ENCODE measurements at places on chromosomes 1 and 21.
A peak's percentile ranks its signal among the peaks of the same experiment; 100 is the strongest.

- peak; percentile 6 for DNase-seq
Observed at GRCh38 chr1:68470388-68470970, 20.7 kb upstream of the RPE65 start.

DNA sequence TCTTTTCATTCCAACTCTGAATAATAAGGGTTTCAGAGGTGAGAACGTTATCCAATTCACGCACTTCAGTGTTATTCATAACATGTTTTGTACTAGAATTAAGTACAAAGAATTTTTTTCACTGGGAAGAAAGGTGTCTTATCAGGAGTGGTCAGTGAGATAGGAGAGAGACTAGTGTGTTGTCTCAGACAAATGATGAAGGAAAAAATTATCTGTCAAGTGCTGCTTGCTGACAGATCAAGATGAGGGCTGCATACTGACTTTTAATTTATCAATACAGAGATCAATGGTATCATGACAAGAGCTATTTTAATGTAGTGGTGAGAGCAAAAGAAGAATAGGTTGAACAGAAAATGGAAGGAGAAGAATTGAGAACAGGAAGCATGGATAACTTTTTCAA is 402.4 kb downstream of the KCNT2 start:
- DNase-seq, result no peak

GRCh38 chr1:221439008-221439746 is 302.7 kb downstream of the DUSP10 start:
- DNase-seq, result peak; percentile 93

DNA sequence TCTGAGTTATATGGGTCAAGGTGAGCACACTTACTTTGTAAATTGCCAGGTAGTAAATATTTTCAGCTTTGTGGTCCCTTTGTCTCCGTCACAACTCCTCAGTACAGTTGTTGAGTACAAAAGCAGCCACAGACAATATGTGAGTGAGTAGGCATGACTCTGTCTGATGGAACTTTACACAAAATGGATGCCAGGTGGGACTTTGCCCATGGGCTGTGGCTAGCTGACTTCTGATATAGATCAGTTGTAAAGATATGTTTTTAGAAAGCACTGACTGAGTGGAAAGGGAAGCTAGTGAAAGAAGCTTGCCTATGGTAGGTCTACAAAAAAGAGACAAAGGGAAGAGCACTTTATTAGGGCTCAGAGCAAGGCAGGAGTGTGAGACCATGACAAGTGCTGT is 23.1 kb upstream of the IGSF5 start:
- DNase-seq, result no peak

- DNase-seq, result no peak
Observed at GRCh38 chr1:172203902-172204301, 216.6 kb upstream of the C1orf105 start.

DNA sequence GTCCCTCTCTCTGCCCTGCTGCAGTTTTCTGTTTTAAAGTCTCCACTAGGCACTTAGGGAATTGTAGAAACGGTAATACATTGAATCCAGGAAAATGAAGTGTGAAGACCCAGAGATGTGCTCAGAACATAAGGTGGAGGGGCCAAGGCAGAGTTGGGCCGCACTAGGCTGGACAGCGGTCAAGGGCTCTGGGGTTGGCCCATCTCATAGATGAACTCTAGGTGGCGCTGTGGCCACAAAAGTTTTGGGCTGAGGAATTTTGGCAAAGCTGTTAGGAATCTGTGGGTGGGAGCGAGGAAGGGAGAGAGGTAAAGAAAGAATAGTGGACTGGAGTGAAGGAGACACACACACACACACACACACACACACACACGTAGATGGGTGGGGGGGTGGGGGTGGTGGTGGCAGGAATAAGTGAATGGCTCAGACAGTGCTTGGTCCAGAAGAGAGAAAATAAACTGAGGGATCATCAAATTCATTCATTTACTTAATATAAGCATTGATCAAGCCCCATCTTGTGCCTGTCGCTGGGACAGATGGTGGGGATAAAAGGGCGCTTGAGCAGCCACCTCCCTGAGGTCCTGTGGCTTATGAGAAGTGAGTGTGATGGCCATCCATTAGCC is 258.5 kb downstream of the TRABD2B start:
- peak; percentile 58 for DNase-seq

DNA sequence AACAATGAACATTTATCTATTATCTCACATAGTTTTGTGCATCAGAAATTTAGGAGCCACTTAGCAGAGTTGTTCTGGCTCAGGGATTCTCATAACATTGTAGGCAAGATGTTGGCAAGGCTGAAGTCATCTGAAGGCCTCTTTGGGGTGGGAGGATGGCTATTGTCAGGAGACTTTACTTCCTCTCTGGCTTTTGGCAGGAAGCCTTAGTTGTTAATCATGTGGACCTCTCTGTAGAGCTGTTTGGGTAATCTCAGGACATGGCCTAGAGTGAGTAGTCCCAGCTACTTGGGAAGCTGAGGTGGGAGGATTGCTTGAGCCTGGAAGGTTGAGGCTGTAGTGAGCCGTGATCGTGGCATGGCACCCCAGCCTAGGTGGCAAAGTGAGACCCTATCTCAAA is 40.2 kb downstream of the RASAL2 start:
- peak; percentile 88 for DNase-seq

DNA sequence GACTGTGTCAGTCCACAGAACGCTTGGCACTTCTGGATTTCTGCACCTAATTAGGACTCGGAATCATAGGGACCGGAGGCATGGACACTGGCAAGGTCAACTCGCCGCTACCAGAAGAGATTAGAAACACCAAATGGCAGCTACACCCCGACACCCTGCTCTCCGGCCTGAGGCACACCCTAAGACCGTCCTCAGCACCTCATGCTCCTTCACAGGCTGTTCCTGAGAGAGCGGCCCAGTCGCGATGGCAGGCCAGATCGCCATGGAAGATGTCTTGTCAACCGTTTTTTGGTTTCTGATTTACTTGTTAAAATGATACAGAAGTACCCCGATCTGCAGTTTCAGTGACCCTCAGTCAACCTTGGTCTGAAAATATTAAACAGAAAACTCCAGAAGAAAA is 46.8 kb downstream of the NPHP4 start:
- DNase-seq, result no peak

DNA sequence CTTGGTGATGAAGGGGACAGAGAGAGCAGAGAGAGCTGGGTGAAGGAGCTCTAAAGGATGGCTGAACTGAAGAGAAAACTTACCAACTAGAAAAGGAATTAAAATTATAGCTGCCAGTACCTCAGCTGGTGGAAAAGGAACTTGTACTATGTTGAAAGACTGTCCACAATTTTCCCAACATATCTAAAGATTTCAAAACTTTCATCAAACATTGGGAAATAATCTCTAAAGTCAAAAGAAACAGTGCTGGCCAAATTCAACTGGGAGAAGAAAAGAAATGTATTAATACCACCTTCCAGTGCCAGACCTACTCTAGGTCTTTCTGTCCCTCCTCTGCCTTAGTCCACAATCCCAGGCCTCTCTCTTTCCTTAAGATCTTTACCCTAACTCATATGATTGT is 6.1 kb downstream of the SMG5 start:
- no peak for DNase-seq

- peak; percentile 47 for DNase-seq
Observed at GRCh38 chr1:110239441-110240430, 29.6 kb downstream of the KCNC4 start.

GRCh38 chr1:206469411-206469932 is 804 bp upstream of the IKBKE start:
- DNase-seq, result no peak

- DNase-seq, result peak; percentile 82
Observed at GRCh38 chr1:7549277-7550161, 221.6 kb upstream of the VAMP3 start.

DNA sequence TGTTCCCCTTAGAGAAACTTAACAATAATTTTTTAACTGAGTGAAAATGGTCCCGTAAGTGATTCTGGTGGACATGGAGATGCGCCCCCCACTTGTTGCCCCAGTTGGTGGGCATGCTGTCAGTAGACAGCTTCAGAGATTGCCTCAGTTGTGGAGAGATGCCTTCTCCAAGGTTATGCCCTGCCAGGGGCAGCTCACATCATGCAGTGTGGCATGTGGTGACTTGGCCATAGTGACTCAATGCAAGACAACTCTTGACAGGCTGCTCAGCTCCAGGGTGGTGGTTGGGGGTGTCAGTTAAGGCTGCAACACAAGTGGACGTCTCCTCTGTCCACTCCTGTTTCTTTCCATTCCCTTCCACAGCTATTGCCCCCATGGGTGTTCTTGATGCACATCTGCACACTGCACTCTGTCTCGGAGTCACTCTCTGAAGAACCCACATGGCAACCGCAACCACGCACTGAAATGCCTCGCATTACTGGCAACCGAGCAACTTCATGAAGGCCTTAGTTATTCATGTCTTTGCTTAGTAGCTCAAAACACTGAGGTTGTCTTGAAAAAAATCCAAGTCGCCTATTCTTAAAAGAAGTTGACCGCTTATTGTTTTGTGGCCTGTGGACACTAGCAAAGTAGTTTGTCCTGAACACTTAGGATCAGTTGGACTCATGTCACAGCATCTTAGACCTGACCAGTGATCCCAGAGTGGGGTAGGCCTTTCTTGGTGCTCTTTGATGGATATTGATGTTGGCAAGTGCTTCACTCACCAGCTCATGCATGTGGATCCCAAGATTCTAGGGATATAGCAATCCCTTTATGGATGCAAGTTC is 54.8 kb upstream of the USP1 start:
- DNase-seq, result peak; percentile 46

DNA sequence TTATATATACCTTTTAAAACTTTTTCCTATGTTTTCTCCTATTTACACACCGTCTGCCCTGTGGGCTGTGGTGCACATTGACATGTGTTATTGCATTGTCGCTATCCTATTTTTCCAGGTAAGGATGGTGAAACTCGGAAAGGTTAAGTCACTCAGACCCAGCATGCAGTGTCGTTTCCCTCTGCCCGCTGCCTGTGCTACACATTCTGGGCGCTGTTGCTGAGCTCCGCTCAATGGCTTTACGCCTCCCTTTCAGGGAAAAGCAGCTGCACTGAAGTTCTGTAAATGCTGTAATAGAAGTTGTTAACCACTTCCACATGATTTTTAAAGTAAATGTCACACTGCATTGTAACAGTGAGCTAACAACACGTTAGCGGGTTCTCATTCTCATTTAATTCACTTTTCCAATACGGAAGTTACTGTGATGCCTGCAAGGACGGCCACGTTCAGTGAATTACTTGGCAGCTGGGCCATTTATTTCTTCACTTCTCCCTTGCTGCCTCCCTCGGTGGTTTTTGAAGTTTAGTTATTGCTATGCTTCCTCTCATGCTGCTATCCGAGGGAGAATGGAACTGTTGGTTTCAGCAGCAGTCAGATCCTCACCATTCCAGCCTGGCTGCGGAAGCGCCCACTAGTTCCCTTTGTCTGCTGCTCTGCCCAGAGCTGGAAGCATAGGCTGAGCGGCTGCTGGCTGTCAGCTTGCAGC is 288.7 kb downstream of the SPATA17 start:
- peak; percentile 6 for DNase-seq

- DNase-seq, result peak; percentile 70
Observed at GRCh38 chr1:156090840-156091188, 8.5 kb upstream of the MEX3A start.

DNA sequence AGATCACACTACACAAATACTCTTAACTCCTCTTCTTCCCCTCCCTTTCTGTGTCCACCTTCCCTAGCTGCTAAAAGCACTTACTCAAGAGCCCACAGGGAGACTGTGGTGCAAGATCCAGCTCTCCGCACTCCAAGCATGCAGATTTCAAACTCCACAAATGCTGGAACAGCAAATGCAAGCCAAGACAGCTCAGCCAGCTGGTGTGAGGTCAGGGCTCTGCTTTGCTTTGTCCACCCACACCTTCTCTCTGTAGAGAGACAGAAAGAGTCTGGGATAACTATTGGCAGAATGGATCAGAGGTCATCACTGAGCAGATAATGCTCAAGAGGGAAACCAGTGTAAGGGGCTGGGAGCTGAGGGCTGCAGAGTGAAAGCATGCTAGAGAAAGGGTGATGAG is 45.2 kb upstream of the DPT start:
- DNase-seq, result peak; percentile 13

- DNase-seq, result no peak
Observed at GRCh38 chr1:8139383-8139782, 113.3 kb upstream of the ERRFI1 start.

DNA sequence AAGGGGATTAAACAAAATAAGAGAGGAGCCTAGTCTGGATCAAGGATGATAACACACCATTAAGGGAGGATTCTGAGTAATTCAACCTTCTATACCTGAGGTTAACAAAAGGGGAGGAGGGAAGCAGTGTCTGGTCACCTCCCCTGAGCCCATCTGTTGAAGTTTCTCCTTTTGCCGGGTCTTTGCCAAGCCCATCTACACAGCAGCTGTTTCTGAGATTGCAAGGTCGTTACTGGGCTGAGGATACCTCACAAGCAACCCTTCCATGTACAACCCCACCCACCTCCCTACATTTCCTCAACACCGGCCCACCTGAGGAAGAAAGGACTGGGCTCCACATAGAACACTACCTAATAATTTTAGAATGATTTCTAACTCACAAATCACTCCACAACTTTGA is 26.3 kb downstream of the LRRC52 start:
- DNase-seq, result no peak

GRCh38 chr1:12208764-12209494 is 20.9 kb upstream of the VPS13D start:
- DNase-seq, result peak; percentile 66

GRCh38 chr1:60151311-60151710 is 77.7 kb upstream of the C1orf87 start:
- DNase-seq, result no peak

GRCh38 chr21:38847556-38847955 is 41.8 kb downstream of the ETS2 start:
- peak; percentile 58 for DNase-seq

DNA sequence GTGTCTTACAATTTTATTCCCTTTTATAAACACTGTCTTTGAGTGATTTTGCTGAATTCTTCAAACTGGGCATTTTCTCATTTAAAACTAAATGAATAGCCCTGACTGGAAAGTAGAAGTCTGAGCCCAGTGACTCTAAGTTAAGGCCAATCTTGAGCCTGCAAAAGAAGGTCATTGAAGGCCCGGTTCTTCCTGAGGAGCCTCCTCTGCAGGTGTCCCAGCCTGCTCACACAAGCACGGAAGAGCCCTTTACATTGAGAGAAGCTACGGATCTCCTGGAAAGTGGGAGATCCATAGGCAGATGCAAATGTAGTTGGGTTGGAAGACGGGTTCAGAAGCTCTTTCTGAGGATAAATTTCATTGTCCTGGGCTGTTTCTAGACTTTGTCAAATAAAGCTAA is 3.9 kb downstream of the ZNF678 start:
- DNase-seq, result no peak

DNA sequence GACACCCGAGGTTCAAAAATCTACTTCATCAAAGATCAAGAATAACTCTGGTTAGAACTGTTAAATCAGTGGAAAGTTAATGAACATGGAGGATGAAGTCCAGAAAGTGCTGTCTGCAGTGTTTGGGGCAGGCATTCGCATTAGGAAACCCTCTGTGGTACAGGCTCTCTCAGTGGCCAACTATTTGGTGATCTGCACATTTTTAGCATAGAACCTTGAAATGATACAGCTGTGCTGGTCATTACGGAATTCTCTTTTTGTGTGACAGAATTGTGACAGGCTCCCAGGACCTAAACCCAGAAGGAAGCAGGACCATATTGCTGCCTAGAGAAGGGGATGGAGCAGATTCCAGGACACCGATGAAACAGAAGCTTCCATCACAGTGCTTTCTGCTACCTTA is 89.0 kb downstream of the SLC45A1 start:
- DNase-seq, result no peak

All from fibroblast of skin of right quadriceps (primary cell).